ENCODE measurements at places on chromosomes 3 and 15.

- ATAC-seq: peak; percentile 71
These were observed 27.8 kb downstream of the COL8A1 start for GRCh38 chr3:99666201-99666600.

- ATAC-seq: no peak
These were observed 722.0 kb upstream of the CFAP20DC start for GRCh38 chr3:59771768-59772181.

GRCh38 chr15:68587769-68588385 is 9.1 kb downstream of the CORO2B start:
- no peak for ATAC-seq

DNA sequence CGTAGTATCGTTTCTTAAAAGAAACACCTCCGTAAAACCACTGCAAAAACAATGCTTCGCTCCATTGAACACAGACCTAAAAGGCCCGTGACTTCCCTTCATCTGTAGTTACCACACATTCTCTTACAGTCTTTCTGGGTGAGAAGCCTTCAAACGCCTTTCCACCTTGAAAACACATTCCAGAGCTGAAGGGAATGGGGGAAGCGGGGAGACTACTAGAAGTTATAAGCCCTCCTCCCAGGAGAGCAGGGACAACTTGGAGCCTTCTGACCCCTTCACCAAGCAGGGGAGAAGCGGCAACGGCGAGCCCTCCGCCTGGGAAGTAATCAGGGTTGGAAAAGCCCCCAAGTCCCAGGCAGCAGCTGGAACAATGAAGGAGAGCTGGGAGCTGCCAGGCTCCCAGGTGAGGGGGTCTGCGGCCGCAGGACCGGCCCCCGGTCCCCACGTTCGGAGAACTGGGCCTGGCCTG is 461 bp downstream of the SECISBP2L start:
- peak; percentile 29 for ATAC-seq

DNA sequence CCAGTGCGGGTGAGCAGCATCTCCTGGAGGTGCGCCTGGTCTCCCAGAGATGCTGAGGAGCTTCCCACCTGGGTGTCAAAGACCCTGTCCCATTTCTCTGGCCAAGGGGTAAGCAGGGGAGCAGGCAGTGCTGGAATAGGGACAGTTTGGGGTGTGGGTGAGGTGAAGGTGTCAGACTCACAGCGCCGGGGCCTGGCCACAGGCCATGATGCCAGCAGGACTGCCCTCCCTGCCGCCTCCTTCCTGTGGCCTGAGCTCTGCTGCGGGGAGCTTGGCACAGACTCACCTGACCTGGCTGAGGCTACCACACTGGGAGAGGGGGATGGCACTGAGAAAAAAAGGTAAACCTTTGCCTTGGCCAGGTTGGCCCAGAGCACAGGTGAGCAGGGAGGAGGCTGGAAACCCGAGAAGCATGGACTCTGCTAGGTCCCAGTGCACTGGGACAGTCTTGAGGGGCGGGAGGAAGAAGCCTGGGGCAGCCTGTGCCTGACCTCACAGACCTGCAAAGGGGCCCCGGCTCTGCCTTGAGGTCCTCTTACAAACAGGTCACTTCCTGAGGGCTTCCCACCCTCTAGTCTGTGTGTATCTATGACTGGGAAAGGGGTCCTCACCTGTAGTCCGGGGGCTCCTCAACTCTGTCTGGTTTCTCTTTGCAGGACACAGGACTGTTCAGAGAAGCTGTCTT is 28.2 kb downstream of the GRAMD2A start:
- no peak for ATAC-seq

DNA sequence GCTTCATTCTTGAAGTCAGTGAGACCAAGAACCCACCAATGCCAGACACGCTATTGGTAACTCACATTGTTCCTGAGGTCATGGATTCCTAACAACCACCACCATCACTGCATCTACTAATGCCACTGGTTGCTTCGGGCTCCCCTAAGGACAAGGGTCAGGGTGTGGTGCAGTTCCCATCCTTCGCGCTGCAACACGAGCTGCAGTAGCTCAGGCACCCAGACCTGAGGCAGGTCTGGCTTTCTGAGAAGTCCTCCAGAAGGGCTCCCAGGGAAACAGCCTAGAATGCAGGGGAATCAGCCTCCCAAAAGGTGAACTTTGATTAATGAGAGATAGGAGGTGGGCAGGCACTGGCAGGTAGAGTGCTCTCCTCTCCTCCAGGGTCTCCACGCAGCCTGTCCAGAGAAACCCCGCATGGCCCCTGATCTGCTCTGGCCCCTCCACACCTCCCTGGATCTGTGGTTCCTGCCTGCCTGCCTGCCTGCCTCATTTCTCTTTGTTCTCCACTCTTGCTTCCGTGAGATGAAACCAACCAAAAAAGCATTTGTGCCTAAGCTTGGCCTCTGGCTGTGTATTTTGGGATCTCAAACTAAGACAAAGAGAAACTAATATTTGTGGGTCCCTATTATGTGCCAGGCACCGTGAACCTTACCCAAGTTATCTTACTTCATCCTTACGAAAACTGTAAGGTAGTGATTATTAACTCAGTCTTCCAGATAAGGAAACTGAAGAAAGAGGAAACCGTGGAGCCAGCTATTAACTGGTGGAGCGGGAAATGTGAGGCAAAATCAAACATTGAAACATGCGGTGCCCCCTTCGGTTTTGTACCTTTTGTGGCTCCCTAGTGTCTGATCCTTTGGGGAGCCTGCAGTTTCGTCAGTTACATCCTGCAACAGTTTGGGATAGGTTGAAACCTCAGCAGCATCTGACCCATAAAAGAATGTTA is 43.9 kb upstream of the USP3 start:
- no peak for ATAC-seq

DNA sequence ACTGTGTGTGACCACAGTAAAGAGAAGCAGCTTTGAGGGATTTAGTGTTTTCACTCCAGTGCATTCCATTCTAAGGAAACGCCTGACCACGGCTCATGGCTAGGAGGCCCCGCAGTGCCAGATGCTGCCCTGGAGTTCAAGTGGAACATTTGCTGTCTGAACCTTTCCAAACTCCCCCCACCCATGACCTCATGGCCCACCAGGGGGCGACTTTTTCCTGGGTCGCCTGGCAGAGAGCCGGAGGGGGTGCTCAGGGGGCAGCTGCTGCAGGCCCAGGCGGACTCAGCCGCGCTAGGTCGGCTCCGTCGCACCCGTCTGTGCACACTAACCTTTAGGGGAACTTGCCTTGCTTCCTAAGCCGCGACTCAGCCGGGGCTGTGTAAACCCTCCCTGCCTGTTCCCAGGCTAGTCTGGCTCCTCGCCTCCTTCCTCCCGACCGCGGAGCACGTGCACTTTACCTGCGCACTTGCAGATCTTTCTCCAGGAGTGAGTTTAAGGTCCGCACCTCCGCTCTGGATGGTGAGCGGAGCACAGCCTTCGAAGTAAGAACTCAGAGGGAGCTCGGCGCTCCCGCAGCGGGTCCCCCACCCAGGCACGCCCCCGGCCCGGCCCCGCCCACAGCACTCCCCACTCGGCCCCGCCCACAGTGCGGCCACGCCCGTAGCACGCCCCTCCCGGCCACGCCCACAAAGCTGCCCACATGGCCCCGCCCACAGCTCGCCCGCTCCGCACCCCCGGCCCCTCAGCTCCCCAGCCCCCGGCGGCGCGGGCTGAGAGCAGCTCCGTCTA is at the start of gene OCA2:
OCA2 (minus strand) TSS at position 550 of the 789 bp plus-strand sequence. CDS start 17,441 bp downstream, outside the sequence.
- ATAC-seq: peak; percentile 16

GRCh38 chr3:189099031-189099471 is 72.7 kb upstream of the TPRG1 start:
- ATAC-seq: peak; percentile 91

- no peak for ATAC-seq
These were observed 23.6 kb downstream of the SERPINI2 start for GRCh38 chr3:167450195-167450594.

Data from gastroesophageal sphincter (tissue), 4 donors.